ENCODE measurements at places on chromosomes 6 and 20.

GRCh38 chr20:55919319-55919718, 86.0 kb downstream of the CBLN4 start:
- DNase-seq, result no peak

GRCh38 chr6:21780141-21780540, 186.6 kb downstream of the SOX4 start:
- DNase-seq, result no peak

- DNase-seq, result no peak
These were observed at the start of gene MUC22 for GRCh38 chr6:31010393-31011060. Gene MUC22 (plus strand): TSS chr6:31010474. CDS start chr6:31010707, 233 bp downstream.

DNA sequence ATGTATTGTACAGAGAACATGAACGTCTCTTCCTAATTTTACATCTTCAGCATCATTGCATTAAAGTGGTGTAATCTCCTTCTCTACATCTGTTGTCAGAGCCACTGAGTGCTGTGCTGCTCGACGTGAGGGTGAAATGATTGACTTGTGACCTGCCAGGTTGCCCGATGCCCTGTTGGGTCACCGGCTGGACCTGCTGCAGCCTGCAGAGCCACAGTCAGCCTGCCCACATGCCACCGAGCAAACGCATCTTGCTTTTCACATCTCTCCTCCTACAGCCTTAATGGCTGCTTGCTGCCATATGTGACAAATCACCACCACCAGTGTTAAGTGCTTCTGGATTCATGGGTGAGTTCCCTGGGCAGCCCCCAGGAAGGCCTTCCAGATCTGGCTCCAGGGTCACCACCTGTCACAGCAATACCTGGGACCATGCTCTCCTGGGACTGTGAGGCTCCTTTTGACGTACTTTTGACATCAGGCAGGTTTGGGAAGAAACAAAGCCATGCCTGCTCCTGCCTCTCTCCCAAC, 80.3 kb downstream of the ASXL1 start:
- DNase-seq, result no peak

Measured in stimulated activated CD8-positive, alpha-beta memory T cell treated with anti-CD3 and anti-CD28 coated beads, Interleukin-2, amount 100 ng/mL, for 1 hour (primary cell).